H4 (cell line): ENCODE measurements at places on chromosomes 11 and 22. TPM values are rescaled to one million over a fixed set of nuclear protein-coding genes. Genes with fewer than 3 reads are reported as not detected.

DNA sequence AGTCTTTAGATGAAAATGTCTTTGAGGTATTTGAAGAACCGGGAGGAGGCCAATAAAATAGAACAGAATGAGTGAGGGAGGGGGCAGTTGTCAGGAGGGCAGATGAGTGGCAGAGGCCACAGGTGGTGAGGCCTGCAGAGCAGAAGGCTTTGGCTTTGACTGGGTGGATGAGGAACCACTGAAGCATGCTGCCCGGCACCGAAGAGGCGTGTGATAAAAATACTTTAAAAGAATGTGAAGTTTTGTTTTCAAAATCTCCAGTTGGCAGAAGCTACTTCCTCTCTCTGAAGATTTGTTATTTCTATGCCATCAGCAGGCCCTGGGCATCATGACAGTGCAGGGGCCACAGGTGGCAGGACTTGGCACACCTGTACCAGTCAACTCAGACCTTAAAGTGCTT is 6.3 kb downstream of the MS4A12 start:
- no peak for DNase-seq

Gene DGAT2
- total RNA-seq = 8.1 and 11.3 TPM in 2 replicates

Gene TAF6L
- 15.0 and 19.1 TPM in 2 replicates for total RNA-seq

DNA sequence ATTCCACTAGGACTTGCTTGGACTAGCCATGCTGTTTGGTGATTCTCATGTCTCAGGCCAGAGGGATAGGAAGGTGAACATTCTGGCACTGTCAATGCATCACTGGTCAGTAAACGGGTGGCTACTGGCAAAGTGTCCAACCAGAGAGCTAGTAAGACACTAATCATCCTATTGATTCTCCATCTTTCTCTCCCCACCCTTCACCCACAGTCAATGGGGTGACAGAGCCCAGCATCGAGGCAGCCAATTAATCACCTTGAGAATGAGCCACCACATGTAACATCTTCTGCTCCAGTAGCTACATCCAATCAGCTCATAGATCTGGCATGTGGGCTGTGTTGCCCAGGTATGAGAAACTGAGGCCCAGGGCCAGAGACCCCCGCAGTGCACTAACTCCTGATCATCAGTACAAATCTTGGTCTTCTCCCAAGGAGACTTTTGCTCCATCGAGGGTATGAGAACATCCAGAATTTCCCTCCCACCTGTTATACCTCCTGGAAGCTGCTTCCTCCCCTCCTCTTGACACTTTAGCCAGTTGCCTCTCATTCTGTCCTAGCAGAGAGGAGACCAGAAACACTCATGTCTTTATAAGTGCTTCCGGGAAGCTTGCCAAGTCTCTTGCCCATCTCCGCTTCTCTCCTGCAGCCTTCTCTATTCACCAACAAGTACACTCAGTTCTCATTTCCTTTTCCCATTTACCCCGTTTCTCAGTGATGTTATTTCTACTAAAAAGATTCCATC is 17.0 kb downstream of the HTR3A start:
- no peak for DNase-seq

Gene TNNI2
- total RNA-seq = not detected in 2 replicates

DNA sequence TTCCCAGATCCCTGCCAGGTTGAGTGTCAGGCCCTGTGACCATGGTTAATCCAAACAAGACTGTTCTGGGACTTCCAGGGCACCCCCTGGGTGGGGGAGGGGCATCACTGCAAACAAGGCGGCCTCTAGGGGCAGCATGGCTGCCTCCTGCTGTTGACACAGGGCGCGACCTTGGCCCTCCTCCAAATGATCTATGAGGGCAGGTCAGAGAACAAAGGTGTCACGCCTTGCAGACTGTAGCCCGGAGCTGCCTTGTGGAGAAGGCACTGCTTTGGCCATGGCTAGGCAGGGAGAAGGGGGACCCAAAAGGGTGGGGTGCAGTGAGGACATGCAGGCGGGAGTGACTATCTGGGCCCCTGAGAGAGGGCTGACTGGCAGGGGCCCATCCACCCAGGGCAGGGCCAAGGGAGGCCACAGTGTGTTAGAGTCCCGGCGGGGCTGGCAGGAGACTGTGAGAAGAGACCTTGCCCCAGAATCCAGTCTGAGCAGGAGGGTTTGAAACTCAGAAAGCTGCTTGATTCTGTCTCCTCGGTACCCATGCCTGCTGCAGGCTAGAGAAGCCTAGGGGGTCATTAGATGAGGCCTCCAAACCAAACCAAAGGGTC is 35.6 kb downstream of the KCNC1 start:
- DNase-seq = no peak

DNA sequence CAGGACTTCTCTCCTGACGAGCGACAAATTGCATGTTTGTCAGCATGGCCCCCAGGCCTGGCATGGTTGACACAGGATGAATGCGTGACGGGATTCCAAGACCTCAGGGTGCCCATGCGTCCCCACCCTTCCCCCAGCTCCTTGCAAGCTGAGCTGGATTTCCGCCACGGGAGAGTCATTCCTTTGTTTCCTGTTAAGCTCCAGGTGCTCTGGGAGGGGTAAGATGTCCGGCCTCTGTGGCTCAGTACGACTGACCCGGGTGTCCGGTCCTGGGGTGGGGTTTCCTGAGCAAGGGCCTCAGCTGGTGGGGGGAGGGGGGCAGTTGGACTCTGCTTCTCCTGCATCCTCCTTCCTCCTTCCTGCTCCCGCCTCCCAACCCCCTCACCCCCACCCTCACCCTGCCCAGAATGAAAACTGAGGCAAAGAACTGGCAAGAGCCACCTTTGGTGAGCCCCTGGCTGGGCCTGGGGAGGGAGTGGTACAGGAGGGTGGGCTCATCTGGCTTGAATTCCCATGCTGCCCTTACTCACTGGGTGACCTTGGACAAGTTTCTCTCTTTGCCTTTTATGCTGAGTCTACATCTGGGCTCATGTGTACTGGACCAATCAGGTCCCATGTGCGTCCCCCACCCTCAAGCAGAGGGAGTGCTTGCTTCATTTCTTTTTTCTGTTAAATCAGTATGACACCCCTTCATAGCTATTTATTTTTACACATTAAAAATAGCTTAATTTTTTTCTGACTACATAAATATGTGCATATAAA is 2.5 kb downstream of the CDC42EP2 start:
- no peak for DNase-seq

DNA sequence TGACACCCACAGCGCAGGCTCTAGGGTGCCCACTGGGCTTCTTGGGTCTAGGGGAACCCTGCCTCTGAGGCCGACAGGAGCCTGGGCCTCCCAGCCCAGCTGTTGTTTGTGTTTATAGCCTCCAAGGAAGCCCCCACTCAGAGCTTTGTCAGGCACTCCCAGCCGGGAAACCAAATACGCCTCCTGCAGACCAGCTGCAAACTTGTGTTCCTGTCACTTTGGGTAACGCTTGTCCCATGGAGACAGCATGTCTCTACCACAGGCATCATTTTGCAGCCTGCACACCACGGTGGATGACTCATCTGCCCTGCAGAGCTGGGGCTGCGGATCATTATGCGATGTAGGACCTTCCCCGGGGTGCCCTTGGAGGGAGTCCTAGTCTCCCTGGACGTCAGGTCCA is 40.6 kb upstream of the CRYBB3 start:
- DNase-seq = peak; percentile 84

Gene ACCS
- 3.1 and 3.6 TPM in 2 replicates for total RNA-seq

DNA sequence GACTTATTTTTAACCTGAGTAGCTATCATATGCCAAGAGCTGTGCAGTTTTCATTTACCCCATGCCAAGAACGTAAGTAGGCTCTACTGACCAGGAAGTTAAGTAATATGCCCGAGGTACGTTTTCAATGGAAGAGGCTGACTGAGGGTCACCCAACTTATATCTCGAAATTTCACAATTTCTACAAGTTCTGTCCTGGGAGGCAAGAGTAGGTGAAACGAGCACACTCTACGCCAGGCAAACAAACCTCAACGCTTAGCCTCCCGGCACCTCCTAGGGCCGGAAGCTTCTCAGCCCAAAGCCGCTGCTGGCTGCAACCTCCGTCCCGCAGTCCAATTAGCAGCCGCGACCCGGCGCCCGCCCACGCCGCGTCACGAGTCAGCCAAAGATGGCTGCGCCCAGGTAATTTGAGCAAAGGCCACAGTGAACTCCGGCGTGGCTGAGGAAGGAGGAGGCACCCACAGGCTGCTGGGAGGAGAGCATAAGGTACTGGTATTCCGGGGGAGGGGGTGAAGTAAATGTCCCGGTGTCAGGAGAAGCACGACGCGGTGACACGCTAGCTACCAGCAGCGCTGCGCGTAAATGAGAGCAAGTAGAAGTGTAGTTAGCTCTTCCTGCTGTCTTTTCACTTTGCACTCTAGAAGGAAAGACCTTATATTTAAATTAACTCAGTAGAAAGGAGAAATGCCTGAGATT is at the start of gene TMEM126A:
TMEM126A (plus strand) TSS at position 364 of the 696 bp plus-strand sequence. CDS start 2,289 bp downstream, outside the sequence.
- DNase-seq = peak; percentile 85
